NCI-H446 (cell line): ENCODE measurements at places on chromosomes 5 and 9.

GRCh38 chr9:135039266-135039870, 48.1 kb upstream of the OLFM1 start:
- no peak for DNase-seq

- DNase-seq = no peak
Measured at GRCh38 chr5:150765011-150765798, 6.4 kb upstream of the DCTN4 start.

DNA sequence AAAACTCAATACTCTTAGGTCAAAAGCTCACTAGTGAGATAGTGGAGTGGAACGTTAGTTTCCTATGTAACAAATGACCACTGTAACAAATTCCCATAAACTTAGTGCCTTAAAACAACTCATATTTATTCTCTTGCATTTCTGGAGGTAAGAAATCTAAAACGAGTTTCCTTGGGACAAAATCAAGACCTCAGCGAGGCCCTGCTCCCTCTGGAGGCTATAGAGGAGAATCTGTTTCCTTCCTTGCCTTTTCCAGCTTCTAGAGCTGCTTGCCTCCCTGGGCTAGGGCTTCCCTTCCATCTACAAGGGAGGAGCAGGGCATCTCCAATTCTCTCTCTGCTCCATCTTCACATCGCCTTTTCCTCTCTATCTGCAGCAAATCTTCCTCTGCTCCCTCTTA, 32.0 kb downstream of the SEMA5A start:
- DNase-seq = no peak

- DNase-seq = no peak
Measured at GRCh38 chr5:150764530-150764929, 5.7 kb upstream of the DCTN4 start.

DNA sequence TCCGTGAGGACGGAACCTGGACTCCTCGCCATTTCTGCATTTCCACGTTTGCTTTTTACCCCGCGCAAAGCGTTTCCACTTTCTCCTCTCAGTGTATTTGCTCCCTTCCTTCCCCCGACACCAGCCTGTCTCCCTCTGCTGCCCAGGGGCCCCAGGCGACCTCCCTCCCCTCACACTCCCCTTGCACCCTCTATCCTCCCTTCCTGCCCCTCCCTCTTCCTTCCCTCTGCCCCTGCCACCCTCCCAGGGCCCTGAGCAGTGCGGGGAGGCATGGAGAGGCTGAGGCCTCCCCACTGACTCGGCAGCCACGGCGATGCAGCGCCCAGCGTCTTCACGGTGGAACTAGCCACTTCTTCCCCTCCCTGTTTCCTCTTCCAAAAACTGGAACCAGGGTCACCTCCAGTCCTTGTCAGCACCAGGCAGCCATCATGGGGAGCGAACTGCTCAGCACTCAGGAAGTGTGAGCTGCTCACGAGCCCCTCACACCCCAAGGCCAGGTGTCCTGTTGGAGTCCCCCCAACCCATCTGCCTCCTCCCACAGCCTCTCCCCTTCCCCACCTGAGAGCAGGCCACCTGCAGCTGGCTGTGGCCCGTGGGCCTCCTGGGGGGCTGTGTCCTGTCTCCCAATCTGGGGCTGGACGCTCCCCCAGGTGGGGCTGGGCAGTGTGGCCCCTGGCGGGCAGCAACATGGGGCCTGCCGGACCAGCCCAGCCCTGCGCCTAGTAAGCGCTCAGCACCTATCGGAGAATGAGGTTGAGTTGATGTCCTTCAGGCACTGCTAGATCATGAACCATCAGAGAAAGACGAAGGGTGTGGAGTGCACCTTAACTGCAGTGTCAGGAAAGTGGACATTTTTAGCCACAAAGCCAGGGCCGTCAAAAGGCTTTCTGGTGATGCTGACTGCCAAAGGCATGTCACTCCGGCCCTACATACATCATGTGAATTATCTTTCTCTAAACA, 17.5 kb downstream of the UBE2QL1 start:
- DNase-seq = no peak

DNA sequence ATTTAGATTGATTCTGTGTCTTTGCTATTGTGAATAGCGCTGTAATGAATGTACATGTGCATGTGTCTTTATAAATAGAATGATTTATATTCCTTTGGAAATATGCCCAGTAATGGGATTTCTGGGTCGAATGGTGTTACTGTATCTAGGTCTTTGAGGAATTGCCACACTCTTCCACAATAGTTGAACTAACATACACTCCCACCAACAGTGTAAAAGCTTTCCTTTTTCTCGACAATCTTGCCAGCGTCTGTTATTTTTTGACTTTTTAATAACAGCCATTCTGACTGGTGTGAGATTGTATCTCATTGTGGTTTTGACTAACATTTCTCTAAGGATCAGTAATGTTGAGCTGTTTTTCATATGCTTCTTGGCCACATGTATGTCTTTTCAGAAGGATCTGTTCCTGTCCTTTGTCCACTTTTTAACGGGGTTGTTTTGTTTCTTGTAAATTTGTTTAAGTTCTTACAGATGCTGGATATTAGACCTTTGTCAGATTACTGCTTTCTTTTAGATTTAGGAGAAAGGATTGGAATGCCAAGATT, 125.0 kb upstream of the NR5A1 start:
- no peak for DNase-seq
